CD8-positive, alpha-beta memory T cell (primary cell): ENCODE measurements at places on chromosomes 6 and 20. TPM values are rescaled to one million over a fixed set of nuclear protein-coding genes. Genes with fewer than 3 reads are reported as not detected.

The ENPP1 gene
- total RNA-seq: 2.2 TPM

The RNF182 gene
- total RNA-seq: not detected

The ELOVL2 gene
- total RNA-seq: not detected

The NPEPL1 gene
- 15.3 TPM for total RNA-seq

The SMLR1 gene
- total RNA-seq: not detected

The B3GAT2 gene
- total RNA-seq: not detected

The OXT gene
- total RNA-seq: 0.79 TPM
